ENCODE measurements at places on chromosomes 7 and 10.
A peak's percentile ranks its signal among the peaks of the same experiment; 100 is the strongest.

- no peak overlapping the region for H3K27ac ChIP-seq
- no peak for DNase-seq
- H3K36me3 ChIP-seq = no peaks in the 10 kb centered on the region
- H3K4me1 ChIP-seq = no peaks in the 10 kb centered on the region
Observed at GRCh38 chr7:132030086-132030568, 473.7 kb upstream of the PODXL start.

DNA sequence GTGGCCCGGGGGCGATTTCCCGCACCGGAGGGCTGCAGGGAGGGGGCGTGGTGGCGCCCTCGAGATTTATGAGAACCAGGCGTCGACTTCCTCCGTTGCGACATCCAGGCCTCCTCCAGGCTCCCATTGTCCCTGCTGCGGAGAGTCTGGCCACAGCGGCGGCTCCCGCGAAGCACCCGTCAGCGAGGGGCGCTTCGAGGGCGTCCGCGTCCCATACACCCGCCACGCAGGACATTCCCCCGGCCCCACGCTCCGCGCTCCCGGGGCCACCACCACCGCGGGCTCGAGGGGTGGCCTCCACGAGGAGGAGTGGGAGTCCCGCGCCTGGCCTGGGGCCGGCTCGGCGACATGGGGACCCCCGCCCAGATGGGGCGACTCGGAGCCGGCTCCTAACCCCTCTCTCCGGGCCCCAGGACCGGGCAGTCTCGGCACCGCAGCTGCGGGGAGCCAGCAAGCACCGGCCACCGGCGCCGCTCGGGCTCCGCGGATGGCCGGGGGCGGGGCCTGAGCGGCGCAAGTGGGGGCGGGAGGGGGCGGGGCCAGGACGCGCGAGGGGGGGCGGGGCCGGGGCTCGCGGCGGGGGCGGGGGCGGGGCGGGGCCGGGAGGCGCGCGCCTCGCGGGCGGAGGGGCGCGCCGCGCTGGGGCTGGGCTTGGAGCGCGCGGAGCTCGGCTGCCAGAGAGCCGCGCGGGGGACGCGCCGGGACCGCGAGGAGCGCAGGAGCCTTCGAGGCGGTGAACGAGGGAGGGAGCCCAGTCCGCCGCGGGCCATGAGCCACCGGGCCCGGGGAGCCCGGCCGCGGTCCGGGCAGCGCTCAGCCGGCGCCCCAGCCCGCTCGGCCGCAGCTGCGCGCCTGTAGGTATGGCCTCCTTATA, at the start of gene SH2B2:
SH2B2 (plus strand) TSS at position 632 of the 874 bp plus-strand sequence. CDS start 13,683 bp downstream, outside the sequence.
- H3K36me3 ChIP-seq = no peaks in the 10 kb centered on the region
- DNase-seq = peak; percentile 81
- no peak within 1 kb of the TSS for H3K27ac ChIP-seq
- H3K27me3 ChIP-seq = no peaks in the 10 kb centered on the region
- peak within 1 kb of the TSS; percentile 82 for H3K4me3 ChIP-seq

DNA sequence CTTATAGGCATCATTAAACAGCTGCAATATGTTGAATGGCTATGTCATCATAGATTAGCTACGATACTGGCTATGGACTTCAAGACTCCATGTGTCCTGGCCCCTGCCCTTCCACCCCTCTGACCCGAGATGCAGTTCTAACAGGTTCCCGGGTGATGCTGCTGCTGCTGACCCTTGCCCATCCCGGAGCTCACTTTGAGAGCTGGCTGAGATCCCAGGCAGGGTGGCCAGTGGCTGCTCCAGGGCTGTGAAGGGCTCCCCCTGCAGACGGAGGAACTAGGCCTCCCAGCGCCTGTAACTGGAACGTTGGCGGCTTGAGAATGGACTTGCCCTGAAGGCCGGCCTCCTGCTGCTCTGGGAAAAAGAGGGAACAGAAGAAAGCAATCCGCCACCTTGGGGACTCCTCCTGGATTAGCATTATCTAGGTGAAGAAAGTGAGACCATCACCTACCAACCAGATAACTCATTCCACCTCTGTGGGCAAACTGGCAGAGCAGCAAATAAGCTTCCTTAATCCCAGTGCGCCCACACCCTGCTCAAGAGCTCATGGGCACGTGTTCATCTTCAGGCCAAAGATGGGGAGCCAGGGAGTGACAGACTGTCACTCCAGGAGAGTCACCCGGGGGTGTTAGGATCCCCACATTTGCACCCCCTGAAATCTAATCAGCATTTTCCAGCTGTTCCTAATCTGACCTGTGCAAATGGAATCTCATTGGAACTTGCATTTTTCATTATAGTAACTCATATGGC, 56.8 kb downstream of the PARP12 start:
- H3K36me3 ChIP-seq = no peaks in the 10 kb centered on the region
- H3K27me3 ChIP-seq = peaks cover 4% of the 10 kb centered on the region
- H3K4me3 ChIP-seq = no peak overlapping the region
- peaks cover 15% of the 10 kb centered on the region for H3K4me1 ChIP-seq
- H3K27ac ChIP-seq = no peak overlapping the region
- DNase-seq = no peak

- DNase-seq = no peak
- peaks cover 3% of the 10 kb centered on the region for H3K36me3 ChIP-seq
- peaks cover under 1% of the 10 kb centered on the region for H3K4me1 ChIP-seq
- H3K27ac ChIP-seq = no peak overlapping the region
- H3K27me3 ChIP-seq = no peaks in the 10 kb centered on the region
Observed at GRCh38 chr7:101832685-101833375, 15.4 kb downstream of the CUX1 start.

GRCh38 chr10:17984056-17984455, 32.3 kb downstream of the SLC39A12 start:
- no peak overlapping the region for H3K4me3 ChIP-seq
- DNase-seq = no peak

DNA sequence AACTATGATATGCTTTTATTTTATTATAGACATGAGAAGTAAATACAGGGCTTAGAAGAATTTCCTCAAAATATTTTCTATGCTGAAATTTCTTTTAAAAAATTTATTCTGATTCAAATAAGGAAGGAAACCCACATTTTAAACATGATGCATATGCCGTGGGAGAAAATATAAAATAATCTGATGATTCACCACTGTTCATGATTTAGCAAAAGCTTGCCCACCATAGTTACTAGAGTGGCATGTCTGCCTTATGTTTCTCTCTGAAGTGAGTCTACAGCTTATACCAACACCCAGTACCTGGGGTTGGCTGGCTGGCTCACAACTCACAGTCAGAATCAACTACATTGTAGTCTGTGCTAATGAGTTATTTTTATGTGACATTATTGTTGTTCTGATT, 102.0 kb downstream of the GNAI1 start:
- H3K4me1 ChIP-seq = peaks cover 7% of the 10 kb centered on the region
- H3K27me3 ChIP-seq = no peaks in the 10 kb centered on the region
- DNase-seq = no peak
- no peaks in the 10 kb centered on the region for H3K36me3 ChIP-seq

DNA sequence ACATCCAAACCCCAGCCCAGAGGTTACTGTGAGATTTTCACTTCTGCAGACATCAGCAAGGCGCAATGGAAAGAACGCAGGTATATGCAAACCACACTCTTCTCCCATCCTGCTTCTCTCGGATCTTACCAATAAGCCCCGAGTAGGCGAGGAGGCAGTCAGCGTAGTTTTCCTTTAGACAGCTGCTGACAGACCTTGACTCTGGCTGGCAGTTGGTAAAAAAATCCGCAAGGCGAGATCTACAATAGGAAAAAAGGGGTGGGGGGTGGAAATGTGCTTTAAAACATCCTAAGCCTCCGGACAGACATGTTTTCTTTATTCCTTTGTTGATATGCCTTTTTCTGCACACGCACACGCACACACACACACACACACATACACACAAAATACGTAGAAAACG, 176.5 kb downstream of the GFRA1 start:
- H3K27me3 ChIP-seq = peaks cover 6% of the 10 kb centered on the region
- no peak overlapping the region for H3K4me3 ChIP-seq
- peaks cover 10% of the 10 kb centered on the region for H3K36me3 ChIP-seq
- no peak for DNase-seq
- H3K27ac ChIP-seq = no peak overlapping the region

DNA sequence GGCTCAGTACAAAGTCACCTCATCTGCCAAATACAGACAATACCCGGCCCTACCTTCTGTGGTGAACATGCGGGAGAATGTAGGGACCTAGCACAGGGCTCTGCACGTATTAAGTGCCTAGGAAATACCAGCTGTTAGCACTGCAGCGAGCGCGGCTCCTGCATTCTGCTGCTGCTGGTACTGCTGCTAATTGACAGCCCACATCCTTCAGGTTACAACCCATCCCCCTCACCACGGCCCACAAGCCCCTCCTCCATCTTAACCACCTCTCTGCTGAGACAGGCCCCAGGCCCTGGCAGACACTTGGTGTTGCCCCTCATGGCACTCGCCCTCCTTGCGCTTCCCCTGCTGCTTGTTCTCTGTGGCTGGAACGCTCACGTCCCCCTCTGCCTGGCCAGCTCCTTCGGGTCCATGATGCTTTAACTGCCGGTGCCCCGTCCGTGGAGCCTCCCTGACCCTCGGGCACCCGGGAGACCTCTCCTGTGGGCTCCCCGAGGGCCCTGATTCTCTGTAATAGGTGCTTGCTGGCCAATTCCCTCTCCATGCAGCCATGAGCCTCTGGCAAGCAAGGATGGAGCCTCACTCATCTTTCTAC, 53.3 kb upstream of the LOXL4 start:
- H3K27me3 ChIP-seq = peaks cover 5% of the 10 kb centered on the region
- no peaks in the 10 kb centered on the region for H3K36me3 ChIP-seq
- DNase-seq = no peak
- no peak overlapping the region for H3K27ac ChIP-seq

DNA sequence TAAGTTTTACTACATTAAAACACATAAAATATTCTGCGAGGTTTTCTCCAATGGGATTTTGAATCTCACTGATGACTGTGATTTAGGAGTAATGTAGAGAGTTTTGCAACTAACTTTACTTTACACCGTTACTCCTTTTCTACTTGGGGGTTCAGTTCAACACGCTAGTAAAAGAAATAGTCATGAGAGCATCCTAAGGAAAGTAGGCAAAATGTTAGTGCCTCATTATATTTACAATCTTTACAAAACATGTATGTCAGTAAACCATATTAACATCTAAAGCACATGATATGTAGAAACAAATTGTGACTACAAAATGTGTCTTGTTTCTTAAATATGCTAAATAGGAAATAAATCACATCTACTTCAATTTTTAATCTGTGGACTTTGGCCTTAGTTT, 6.0 kb downstream of the MEOX2 start:
- peaks cover under 1% of the 10 kb centered on the region for H3K4me1 ChIP-seq
- no peak overlapping the region for H3K27ac ChIP-seq
- no peak for DNase-seq
- no peaks in the 10 kb centered on the region for H3K36me3 ChIP-seq

GRCh38 chr10:36177071-36177470, 535.0 kb upstream of the FZD8 start:
- no peak overlapping the region for H3K4me3 ChIP-seq
- DNase-seq = no peak
- no peaks in the 10 kb centered on the region for H3K27me3 ChIP-seq
- H3K4me1 ChIP-seq = peaks cover 10% of the 10 kb centered on the region

DNA sequence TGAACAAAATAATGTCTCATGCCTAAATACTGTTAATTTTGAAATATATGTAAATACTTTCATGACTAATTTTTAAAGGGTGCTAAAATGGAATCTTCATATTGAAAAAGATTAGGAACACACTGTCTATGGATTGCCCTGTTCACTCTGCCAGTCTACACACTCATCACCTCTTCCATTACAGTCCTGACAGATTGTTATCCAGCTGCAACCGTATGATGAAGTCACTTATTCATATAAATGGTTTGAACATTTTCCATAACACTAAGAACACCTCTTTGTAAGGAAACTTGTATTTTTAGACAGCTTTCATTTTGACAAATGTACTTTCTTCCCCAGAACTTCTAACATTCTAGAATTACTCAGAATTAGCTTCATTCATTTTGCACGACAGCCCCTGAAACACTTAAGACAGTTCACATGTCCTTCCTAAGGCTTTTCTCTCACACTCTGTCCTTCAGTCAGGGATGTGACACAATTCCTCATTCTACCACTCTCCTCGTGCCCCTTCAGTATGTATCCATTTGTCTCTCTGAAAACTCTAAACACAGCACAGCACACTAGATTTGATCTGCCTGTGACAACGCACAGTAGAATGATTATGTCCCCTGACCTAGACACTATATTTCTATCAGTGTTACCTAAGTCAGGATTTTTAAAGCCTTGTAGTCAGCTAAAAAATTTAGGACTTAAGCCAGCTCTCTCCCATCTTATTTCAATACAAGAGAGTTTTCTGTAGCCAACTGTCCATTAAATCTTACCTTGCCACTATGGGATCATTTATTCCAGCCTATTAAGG, 71.9 kb downstream of the ORC5 start:
- no peaks in the 10 kb centered on the region for H3K27me3 ChIP-seq
- H3K36me3 ChIP-seq = peaks cover 4% of the 10 kb centered on the region
- H3K4me1 ChIP-seq = no peaks in the 10 kb centered on the region
- H3K4me3 ChIP-seq = no peak overlapping the region

DNA sequence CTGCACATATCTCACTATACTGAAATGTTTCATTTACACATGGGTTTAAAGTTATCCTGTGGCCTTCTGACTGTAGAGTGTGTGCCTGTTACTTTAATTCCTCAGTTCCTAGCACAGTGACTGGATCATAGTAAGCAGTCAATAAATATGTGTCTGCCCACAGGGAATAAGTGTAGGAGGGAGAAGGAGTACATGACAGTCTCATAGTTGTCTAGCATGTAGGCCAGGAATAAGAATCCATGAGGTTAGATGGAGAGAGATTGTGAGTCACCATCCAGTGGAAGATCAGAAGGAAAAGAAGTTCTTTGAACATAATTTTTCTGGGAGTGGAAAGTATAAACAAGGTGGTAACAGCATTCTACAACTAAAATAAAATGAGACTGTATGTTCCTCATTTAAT, 36.6 kb upstream of the SEMA3A start:
- no peak for DNase-seq
- no peak overlapping the region for H3K4me3 ChIP-seq
- peaks cover 4% of the 10 kb centered on the region for H3K36me3 ChIP-seq
- H3K27me3 ChIP-seq = no peaks in the 10 kb centered on the region
- peaks cover 10% of the 10 kb centered on the region for H3K4me1 ChIP-seq

DNA sequence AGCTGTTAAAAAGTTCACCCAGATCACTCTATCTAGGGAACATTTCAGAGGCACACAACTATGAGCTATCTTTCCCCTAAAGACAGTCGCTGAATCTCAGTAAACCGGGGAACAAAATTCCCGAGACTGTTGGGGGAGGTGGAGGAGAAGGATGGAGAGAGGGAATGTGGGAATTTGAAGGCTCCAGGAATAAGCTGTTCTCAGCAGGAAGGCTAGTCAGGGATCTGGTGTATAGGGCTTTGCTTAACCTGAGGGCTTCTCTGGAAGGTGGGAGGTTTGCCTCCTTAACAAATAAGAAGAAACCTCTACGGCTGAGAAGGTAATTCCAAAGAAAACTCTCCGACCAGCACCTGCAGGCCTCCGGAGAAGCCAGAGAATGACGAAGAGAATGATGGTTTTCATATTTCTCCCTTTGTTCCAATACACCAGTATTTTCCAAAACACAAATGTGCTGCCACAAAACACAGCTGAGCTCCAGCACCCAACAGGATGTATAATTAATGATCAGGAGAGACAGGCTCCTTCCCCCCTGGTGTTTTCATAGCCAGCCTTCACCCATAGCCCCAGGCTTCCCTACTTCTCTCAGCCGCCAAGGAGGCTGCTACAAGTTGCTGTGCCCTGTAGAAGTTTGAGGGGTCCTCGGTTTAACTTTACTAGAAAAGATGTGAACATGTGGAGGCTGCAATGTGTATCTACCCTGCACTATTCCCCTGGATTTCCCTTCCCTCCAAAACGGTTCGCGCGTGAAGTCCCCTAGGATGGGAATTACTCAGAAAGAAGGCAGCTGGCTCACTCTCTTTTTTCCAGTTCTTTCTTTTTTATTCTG, 2.0 kb downstream of the KCNMA1 start:
- H3K27me3 ChIP-seq = peaks cover 76% of the 10 kb centered on the region
- H3K27ac ChIP-seq = peak overlapping the region; percentile 37
- H3K36me3 ChIP-seq = peaks cover 5% of the 10 kb centered on the region
- DNase-seq = no peak
- H3K4me3 ChIP-seq = peak overlapping the region; percentile 97
- peaks cover 7% of the 10 kb centered on the region for H3K4me1 ChIP-seq

Data from type B pancreatic cell (in vitro differentiated cells).